ENCODE measurements at places on chromosomes 13 and 19.

DNA sequence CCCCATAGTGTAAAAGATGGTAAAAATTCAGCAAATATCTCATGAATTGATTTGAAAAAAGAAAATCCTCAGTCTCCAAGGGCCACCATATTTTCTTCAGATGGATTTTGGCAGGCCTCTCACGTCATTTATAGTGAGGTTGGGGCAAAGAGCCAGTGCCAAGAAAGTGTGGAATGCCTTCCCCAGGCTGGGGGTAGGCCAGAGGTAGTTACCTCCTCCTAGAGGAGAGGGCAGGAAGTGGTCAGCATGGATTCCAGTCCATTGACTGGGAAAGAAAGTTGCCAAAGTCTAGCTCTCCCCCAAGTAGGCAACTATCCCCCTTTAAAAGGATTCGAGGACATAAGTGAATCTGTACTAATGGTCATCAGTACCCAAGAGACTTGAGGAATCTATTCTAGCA, 68.4 kb upstream of the KCTD4 start:
- DNase-seq: no peak

DNA sequence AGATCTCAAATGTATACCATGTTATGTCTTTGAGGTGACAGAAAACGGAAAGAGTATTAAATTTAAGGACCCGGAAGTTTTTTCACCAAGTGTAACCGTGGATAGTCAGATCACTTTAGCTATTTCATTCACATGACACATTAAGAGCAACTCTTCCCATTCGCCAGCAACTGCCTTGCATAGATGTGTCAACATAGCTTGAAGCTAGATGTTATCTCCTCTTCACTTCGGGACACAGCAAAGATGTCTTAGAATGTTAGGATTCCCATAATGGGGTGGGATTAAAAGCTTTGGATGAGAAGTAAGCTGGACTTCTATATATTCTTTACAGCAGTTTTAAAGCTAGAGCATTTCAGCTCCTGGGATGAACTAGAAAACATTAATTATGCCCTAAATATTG, 1135.9 kb upstream of the PCDH20 start:
- no peak for DNase-seq

DNA sequence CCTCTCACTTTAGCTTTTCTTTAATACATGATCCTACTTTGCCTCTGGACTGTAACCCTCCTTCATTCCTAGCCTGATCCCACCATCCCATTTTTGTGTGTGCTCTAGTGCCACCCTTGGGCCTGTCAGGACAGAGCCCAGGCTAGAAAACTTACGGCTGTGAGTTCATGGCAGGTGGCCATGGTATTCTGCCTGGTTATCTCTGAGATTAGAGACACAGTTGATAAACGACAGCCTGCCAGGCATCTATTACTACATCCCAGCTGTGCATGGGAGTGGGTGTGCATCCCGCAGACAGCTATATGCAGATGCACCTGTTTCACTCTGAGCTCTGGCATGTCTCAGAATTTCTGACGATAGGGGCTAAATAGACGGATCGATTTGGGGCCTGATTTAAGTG, 110.9 kb downstream of the HS6ST3 start:
- no peak for DNase-seq

GRCh38 chr19:5805462-5806132, 730 bp downstream of the NRTN start:
- no peak for DNase-seq

All from esophagus squamous epithelium (tissue), 5 donors.